Renal cortex interstitium (tissue), 15 donors: ENCODE measurements at places on chromosomes 12 and 14. TPM values are rescaled to one million over a fixed set of nuclear protein-coding genes. Genes with fewer than 3 reads are reported as not detected.

The PCED1B gene
- 5.8 TPM for polyA plus RNA-seq

The GNG2 gene
- polyA plus RNA-seq, result 74.2 TPM

The KLHDC2 gene
- polyA plus RNA-seq, result 182 TPM

The ITPK1 gene
- 27.5 TPM for polyA plus RNA-seq

The LRP1-AS gene
- not detected for polyA plus RNA-seq

The PRH2 gene
- 0.56 TPM for polyA plus RNA-seq

The GDF3 gene
- 0.20 TPM for polyA plus RNA-seq

The KCNK10 gene
- 0.23 TPM for polyA plus RNA-seq

The DLGAP5 gene
- 21.7 TPM for polyA plus RNA-seq

The BCL2L14 gene
- polyA plus RNA-seq, result 0.75 TPM

The EIF2S3B gene
- 10.1 TPM for polyA plus RNA-seq

The NRXN3 gene
- 6.9 TPM for polyA plus RNA-seq

The AKAP5 gene
- polyA plus RNA-seq, result 6.4 TPM

The EID3 gene
- polyA plus RNA-seq, result 4.9 TPM

The PIGH gene
- 42.9 TPM for polyA plus RNA-seq

The TMEM30B gene
- 10.3 TPM for polyA plus RNA-seq
